AG20443 (cell line): ENCODE measurements at places on chromosomes 6 and 20.

GRCh38 chr20:18380908-18381529 lies 85.8 kb downstream of the DZANK1 start:
- DNase-seq: no peak

GRCh38 chr6:32666420-32667300 lies at the start of gene HLA-DQB1:
HLA-DQB1 (minus strand) TSS chr6:32666657; CDS start chr6:32666607, 50 bp downstream.
- DNase-seq: peak; percentile 16

DNA sequence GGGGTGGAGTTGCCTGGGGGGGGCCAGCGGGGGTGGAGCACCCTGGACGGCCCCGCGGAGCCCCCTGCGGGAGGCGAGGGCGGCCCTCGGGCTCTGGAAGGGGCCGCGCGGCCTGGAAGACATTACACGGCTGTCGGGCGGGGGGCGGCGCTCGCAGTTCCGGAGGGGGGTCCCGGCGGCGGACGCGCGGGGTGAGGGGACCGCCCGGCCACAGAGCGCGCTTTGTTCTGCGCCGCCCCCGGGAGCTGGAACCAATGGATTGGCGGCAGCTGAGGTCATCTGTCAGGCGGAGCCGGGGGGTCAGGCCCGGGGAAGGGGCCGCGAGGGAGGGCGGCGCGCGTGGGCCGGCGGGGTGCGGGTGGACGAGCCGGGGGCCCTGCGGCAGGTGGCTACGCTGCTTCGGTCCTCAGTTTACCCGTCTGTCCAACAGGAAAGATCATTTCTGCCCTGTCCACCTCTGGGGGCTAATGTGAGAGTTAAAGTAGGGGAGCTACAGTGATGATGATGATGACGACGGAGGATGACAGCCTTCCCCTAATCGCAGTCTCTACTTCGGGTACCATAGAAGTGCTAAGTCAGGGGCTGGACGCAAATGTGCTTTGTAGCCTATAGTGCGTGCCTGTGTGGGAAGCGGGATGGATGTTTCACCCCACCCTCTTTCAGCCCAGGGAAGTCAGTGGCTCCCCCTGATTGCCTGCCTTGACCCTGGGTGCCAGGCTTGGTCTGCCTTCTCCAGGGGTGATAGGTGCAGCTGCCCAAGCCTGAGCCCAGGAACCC lies 10.4 kb downstream of the SRXN1 start:
- DNase-seq: peak; percentile 48

GRCh38 chr20:44586289-44586911 lies 4.0 kb downstream of the PKIG start:
- DNase-seq: no peak

DNA sequence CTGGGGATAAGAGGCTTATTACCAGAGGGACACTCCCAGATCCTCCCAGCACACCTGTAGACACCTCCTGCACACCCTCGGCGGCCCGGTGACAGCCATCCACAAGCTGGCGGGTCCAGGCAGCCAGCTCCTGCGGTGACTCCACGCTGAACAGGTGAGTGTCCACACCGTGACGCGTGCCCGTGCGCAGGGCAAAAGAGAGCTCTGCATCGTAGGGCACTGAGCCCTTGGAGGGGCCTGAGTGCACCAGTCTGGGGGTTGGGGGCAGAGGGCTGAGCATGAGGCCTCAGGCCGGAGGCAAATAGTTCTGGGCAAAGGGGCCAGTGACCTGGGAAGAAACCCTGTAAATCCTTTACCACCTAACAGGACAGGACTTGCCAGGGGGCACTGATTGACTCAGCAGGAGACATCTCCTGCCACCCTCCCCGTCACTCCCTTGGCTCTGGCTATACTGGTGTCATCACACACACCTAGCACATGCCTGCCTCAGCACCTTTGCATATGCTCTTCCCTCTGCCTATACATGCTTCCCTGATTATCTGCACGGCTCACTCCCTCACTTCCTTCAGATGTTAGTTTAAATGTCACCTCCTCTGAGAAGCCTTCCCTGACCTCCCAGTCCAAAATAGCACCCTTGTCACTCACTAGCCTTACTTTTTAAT lies 8.9 kb upstream of the CDK5RAP1 start:
- DNase-seq: no peak

DNA sequence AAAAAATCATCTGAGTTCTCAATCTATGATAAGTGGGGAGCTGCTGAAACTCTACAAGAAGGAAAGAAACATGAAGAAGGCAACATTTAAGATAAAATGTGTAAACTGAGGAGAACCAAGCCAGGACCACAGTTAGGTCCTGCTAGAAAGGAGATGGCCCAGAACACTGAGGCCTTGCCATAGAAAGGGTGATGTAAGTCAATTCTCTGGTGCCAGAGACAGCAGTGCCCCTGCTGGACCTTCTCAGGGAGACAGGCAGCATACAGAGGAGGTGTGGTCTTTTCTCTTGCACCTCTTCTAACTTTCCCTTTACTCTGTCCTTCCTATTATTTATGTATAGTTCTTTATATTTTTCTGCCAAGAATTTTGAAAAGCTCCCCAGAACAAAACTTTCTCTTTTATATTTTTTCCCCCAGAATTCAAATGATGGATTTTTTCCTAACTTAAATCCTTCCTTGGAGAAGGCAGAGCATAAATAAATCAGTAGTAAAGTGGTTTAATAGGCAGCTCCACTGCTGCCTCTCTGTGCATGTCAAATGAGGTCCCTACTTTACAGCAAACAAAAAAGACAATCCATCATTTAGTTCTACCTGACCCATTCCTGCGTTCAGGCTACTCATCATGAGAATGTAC lies 9.0 kb downstream of the UQCC2 start:
- DNase-seq: peak; percentile 83

DNA sequence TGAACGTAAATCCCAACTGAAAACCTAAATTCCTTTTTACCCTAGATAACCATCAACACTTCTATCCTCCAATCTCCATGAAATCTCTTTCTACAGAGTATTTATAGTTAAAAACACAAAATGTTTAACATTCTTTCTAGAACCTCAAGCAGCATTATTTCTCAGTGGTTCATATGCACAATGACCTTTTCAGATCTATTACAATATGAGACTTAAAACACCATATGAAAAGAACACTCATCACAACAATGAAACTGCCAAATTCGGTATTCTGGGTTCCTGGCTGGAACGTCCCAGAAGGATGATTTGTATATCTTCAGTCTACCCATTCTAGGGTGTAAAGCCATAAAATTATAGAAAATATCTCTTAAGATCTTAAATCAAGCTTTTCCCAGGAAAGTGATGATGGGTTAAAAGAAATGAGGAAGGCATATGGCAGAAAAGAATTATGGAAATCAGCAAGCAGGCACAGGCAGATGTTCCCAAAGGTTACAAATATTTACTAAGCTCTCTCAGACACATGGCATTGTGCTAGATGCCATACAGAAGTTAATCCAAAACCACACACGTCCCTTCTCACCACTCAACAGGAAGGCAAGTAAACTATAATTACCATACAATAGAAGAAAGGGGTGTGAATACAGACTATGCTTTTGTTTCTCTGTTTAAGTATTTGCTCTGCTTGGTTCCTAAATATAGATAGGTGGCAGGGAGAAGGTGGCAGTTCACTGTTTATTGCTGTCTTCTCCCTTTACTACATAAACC lies 118.0 kb downstream of the CHD6 start:
- DNase-seq: no peak

DNA sequence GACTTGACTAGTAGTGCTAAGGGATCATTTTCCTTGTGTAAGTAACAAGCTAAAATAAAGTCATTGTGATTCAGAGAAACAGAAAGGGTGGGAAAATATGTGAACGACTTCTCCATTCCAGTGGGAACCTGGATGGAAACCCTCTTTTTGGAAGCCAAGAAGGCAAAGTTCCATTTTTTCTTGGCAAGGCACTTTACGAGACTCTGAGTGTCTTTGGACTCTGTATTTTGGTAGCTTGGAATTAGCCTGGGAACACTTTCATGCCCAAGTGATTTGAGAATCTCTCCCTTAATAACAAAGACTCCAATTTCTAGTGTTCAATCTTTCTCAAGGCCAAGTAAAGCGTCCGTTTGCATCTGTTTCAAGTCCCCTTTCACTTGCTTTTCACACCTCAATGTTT lies 100.5 kb upstream of the SASH1 start:
- no peak for DNase-seq

GRCh38 chr20:14611479-14611878 lies 274.1 kb upstream of the FLRT3 start:
- DNase-seq: no peak

DNA sequence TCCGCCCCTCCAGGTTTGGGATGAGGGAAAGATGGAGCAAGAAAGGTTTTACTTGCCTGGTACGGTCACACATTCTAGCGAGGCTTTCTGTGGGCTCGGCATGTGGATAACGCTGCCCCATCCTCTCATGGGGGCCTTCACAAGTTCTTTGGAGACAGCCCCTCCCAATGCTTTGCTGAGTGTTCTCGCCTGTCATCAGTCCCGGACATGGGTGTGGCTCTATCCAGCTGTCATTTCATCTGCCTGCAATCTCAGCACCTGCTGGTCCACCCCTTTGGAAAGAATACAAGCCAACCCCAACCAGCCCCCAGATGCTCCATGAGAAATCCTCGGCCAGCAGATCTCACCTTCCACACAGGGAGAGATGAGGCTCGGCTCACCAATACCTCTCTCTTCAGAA lies 30.3 kb upstream of the MDGA1 start:
- DNase-seq: no peak

- no peak for DNase-seq
Observed at GRCh38 chr6:105892577-105893262, 193.4 kb upstream of the PRDM1 start.

DNA sequence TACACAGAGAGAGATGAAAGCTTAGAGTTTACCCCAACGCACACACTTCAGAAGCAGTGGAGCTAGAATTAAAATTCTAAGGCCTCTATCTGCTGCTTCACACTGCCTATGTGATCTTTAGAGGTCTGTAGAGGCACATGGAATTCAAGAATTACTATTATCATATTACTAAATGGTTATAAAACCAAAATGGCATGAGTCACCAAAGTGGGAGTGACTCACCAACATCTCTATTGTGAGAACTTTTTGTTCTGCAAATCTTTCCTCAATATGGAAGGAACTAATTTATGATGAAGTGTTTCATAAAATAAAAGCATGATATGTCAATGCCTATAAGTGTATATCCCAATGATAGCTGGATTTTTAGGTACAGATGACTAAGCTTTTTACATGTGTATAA lies 28.5 kb upstream of the TMEM244 start:
- DNase-seq: peak; percentile 56

DNA sequence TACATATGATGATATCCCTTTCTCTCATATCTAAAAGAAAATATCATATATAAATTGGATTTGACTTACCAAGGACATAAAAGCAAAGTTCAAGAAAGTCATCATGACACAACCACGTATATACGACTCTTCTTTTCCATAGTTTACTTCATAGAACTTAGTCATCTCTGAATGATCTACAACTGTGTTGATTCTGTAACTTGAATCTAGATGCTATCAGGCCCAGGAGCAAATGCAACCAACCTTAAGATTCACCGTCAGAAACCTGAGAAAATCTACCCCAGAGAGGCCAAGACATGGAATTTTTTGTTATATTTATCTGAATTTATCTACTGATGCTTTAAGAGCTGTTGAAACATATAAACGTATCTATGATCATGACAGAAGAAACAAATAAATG lies 165.6 kb downstream of the PDE10A start:
- no peak for DNase-seq

DNA sequence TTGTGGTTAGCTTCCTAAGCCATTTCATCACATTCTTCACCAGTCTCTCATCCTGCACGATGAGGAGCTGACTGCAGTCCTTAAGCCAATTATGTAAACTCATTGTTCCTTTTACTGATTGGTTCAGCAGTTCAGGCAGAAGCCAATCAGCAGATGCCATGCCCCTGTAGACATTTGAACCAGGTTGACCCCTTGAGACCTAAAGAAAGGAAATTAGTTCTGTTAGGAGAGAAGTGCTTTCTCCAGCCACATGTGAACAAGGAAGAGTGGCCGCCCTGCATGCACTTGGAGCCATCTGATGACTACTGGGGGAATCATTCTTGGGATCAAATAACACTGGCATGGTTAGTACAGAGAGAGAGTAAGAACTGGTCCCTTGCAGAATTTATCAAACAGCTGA lies 535.2 kb upstream of the ID4 start:
- peak; percentile 74 for DNase-seq

- DNase-seq: peak; percentile 49
Observed at GRCh38 chr6:5763407-5763806, 243.3 kb downstream of the NRN1 start.

GRCh38 chr6:30882204-30882758 lies 2.0 kb upstream of the DDR1 start:
- DNase-seq: peak; percentile 11

DNA sequence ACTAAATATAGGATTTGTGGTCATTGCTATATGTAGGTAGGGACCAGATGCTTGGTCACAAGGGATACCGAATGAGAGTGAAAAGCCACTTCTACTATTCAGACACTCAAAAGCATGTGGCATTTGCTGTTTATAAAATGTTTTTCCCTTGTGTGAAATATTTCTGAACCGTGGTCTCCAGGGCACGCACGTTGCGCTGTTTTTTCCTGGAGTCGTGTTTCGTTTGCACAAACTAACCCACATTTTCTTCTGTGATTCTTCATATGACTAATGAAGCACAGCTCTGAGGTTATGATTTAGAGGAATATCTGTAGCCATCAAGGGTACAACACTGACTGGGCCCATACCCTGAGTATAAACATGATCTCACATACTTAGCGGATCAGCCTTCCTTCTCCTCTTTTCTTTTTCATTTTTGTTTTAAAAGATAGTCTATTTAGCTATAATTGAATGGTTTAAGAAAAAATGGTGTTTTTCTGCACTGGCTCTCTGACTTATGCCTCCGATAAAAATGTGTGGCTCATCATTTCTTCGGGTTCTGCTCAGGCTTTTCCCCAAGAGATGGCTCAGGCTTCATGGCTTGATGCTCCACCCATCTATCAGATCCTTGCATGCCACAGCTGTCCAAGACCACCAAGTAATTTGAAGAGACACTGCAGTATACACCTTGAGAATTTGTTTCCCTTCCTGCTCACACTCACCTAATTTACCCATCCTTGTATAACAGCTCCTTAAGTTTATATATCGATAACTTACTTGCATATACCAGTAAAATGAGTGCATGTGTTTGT lies 59.9 kb upstream of the HBS1L start:
- no peak for DNase-seq

DNA sequence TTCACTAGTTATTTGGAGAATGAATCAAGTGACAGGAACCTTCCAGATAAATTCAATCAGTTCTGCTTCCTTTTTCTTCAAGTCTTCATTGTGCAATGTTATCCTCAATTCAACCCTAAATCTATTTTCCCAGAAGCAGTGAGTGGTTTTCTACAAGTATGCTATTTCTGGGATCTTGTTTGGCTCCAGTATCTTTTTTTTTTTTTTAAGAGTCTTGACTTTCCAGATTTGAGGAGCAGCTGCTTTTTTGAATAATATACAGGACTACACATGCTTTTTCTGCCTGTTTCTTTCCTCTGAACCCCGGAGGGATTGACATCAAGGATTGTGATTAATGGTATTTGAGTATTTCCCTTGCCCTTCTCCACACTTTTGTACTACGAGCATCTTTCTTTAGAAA lies 339.2 kb upstream of the JAG1 start:
- peak; percentile 18 for DNase-seq

GRCh38 chr6:139050770-139051313 lies 22.3 kb downstream of the ABRACL start:
- DNase-seq: no peak
